Immature natural killer cell (primary cell): ENCODE measurements at places on chromosomes 2 and 18.

- DNase-seq = no peak
Observed at GRCh38 chr2:198351647-198352046, 547.3 kb downstream of the PLCL1 start.

DNA sequence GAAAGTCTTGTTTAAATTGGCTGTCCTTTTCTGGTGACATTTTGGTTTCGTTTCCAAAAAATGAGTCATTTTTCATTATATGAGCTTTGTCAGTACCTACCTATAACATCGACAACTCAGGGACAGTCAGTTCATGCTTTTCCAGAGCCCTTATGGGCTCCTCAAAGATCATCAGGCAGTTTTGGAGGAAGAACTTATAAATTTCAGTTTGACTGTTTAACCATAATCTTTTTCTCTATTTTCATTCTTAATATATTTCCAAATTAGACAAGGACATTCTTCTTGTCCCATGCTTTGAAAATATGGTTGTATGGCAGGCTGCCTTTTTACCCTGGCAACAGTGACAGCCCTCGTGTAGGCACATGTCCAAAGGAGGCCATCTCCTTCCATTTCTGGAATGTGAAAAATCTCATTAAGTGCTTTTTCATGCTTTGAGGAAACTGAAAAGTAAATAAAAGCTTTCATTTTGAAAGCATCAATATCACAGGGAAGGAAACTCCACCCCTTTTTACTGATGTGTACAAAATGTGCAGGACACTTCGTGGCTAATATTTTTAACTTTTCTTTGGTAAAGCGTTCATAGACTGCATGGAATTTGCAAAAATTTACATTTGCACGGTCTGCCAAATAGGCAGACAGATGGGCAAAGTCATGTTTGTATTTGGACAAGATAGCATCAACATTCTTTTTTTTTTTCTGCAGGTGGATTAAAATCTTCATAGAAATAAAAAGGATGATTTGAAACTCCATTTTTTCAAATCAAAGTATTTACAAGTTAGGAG is 7.2 kb upstream of the PROC start:
- no peak for DNase-seq

GRCh38 chr18:75162467-75162866 is 46.5 kb downstream of the PTGR3 start:
- no peak for DNase-seq

DNA sequence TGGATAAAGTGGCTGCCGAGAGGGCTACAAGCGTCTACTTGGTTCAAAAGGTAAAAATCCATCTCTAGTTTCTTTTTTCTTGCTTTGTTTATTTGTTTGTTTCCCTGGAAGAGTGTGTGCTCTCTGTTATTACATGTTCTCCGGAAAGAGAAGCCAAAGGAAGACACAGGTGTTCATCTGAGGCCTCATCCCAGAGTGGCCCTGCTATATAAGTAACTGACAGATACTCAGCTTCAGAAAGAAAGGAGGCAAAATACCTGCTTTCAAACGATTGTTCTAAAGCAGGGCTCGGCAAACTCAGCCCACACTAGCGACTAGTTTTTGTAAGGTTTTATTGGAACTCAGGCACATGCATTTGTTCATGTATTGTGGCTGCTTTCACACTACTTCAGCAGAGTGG is 140.0 kb upstream of the ALPP start:
- no peak for DNase-seq

GRCh38 chr2:105005181-105005951 is 32.5 kb upstream of the MRPS9 start:
- DNase-seq = no peak

DNA sequence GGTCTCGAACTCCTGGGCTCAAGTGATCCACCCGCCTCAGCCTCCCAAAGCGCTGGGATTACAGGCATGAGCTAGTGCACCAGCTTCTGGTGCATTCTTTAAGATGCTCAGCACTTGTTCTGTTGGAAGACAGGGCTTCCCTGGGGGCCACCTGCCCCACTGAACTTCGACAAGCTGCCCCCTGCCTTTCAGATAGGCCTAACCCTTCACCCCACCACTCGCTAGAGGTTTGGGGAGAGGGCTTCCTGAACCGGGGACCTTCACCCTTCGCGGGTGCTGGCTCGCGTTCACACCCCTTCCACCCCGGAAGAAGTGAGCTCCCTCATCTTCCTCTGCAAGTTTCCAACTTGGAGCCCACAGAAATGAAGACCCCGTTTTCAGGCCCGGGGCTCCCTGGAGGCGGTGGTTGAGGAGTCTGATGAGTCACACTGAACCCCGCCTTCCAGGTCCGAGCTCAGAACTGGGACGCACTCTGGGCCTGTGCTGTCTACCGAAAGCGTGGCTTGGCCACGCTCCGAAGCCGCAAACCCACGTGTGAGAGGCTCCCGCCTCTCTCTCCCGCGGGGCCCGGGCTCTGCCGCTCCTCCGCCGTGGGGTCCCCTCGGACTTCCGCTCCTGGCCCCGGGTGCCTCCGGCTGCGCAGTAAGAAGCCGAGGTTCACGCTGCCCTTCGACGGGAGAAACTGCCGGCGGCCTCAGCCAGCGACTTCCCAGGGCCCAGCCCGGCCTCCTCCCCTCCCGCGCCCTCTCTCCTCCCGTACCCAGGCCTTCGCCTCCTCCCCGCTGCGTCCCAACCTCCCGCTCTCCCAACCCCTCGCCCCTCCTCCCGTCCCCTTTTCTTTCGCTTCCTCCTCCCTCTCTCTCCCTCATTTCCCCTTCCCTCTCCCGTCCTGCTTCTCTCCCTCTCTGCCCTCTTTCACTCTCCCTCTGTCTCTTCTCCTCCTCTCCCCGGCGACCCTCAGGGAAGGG is 47.5 kb upstream of the SP3 start:
- peak; percentile 61 for DNase-seq
